ENCODE measurements at places on chromosomes 2 and 18.
A peak's percentile ranks its signal among the peaks of the same experiment; 100 is the strongest.

- no peak for DNase-seq
Observed at GRCh38 chr2:127451981-127452380, 33.8 kb downstream of the PROC start.

- no peak for DNase-seq
Observed at GRCh38 chr2:236816197-236817170, 246.9 kb downstream of the ACKR3 start.

- no peak for DNase-seq
Observed at GRCh38 chr2:118986738-118987137, 44.7 kb downstream of the MARCO start.

- DNase-seq: no peak
Observed at GRCh38 chr2:10834068-10834655, 21.6 kb upstream of the PDIA6 start.

GRCh38 chr2:207385903-207386302 is 143.9 kb upstream of the CREB1 start:
- no peak for DNase-seq

DNA sequence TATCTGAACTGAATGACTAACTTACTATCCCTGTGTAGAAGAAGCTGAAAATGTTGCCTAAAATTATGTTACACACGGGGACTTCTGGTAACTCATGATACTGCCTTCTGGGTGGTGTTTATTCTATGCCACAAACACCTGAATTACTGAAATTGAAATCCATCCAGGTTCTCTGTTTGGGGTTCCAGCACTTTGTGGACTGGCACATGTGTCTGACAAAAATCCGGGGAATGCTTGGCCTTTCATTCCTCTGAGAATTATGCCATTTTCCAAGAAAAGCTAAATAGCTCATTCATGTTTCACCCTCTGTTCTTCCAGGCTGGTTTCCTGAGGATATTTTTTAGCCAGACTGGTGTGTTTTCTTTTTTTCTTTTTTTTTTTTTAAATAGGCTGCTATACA is 59.5 kb upstream of the POU3F3 start:
- no peak for DNase-seq

GRCh38 chr2:211836409-211836808 is 702.2 kb downstream of the ERBB4 start:
- DNase-seq: no peak

- DNase-seq: no peak
Observed at GRCh38 chr2:205834796-205835195, 152.5 kb downstream of the NRP2 start.

DNA sequence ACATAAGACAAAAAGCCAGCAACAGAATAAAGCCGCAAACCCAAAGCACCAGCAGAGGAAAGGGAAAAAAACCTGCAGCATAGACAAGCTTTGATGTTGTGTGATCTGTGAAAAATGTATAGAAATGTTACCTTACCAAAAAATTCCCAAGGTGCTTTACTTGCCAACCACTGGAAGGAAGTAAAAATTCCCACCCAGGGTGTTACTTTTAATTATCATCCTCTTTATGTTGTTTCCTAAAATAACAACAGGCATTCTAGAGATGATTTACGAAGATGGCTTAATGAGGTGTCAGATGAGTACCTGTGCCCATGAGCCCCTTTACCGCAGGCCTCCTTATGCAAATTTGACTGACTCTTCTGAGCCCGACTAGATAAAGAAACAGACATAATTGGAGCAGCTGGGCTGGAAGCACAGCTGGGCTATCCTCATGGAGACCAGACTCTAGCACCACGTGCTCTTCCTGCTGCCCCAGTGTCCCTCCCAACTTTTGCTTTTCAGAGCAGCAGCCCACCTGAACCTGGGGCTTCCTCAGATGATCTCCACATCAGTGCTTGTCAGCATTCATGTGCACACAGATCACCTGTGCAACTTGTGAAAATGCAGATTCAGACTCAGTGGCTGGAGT is 41.5 kb downstream of the SRSF7 start:
- no peak for DNase-seq

GRCh38 chr18:39380186-39380725 is 1814.7 kb upstream of the CELF4 start:
- no peak for DNase-seq

DNA sequence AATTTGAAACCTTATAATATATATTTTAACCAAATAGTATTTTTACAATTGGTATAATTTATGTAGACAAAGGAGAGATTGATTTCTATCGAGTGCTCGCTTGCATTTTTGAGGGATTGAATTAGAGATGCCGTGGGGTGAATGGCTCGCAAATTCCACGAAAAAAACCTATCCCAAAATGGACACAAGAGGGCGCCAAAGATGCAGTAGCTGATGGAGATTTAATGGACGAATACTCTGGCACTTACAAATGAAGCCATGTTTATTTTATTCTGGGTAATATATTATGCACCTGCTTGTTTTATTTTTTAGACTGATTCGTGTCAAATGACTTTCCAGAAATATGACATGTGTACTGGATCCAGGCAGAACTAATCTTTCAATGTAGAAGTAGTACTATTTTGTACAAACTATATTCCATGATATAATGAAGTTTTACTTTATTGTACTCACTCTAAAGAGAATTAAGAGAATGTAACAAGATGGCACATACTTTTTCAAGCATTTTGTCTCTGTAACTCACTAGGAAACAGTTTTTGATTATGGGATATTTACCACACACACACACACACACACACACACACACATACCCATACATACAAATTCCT is 505.4 kb downstream of the PLCL1 start:
- DNase-seq: peak; percentile 10

DNA sequence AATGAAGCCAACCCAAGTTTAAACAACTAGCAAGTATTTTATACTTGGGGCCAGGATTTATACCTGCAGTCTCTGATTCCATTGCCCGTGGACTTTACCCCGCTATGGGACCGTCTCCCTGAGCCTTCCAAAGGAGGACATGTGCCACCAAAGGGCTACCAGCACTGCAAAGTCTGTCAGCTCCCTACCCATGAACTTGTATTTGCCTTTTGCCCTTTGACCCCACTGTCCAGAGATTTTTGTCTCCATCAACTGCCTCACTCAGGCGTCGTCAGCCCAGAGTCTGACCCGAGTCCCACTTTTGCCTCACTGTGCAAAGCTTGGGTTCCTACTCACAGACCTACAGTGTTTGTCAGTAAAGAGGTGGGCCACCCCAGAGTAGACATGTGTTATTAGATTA is 40.6 kb downstream of the B3GNT2 start:
- no peak for DNase-seq

- DNase-seq: no peak
Observed at GRCh38 chr18:31205273-31205672, 42.6 kb upstream of the DSC1 start.

DNA sequence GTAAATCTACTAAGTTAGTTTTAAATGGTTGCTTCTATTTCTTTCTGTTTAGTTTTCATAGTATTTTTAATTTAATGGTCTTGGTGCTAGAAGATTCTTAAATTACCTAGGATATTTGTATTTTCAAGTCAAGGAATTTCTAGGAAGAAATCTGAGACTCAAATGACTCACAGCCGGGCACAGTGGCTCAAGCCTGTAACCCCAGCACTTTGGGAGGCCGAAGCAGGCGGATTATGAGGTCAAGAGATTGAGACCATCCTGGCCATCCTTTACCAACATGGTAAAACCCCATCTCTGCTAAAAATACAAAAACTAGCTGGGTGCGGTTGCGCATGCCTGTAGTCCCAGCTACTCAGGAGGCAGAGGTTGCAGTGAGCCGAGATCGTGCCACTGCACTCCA is 95.5 kb downstream of the C2orf74 start:
- DNase-seq: no peak

GRCh38 chr2:107259408-107260195 is 373.6 kb upstream of the ST6GAL2 start:
- DNase-seq: no peak

DNA sequence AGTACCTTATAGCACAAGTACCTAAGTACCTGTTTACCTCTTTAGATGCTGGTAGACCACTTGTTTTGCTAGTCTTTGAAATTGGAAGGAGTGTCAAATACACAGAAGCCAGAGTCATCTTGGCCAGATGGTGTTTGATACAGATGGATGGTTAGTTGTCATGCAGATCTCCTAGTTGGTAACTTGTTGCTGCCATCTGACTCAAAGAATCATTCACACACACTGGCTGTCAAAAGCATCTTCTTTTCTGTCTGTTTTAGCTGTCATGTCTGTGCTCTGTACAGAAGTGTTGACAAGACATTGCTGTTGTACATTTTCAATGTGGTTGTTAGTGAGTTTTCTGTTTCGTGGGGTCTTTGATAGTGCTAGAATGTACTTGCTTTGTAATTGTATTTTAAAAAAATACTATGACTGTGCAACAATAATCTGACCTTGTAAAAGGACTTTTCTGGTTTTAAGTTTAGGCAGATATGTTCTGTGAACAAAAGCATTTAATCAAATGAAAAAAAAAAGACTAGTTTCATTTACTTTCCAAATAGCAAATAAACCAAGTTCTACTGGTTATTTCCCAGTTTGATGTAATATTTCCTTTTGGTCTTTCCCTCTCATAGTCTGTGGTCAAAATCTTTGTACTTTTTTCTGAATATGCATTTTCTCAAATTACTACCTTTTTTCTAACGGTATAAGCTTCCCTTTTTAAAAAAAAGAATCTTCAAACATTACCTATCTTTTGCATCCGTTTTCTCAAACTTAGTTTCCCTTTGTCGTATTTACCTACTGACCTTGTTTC is 39.9 kb downstream of the TANK start:
- DNase-seq: no peak

GRCh38 chr2:32058130-32058529 is 5.2 kb upstream of the SPAST start:
- no peak for DNase-seq

GRCh38 chr2:74851191-74851566 is 17.3 kb downstream of the HK2 start:
- no peak for DNase-seq

DNA sequence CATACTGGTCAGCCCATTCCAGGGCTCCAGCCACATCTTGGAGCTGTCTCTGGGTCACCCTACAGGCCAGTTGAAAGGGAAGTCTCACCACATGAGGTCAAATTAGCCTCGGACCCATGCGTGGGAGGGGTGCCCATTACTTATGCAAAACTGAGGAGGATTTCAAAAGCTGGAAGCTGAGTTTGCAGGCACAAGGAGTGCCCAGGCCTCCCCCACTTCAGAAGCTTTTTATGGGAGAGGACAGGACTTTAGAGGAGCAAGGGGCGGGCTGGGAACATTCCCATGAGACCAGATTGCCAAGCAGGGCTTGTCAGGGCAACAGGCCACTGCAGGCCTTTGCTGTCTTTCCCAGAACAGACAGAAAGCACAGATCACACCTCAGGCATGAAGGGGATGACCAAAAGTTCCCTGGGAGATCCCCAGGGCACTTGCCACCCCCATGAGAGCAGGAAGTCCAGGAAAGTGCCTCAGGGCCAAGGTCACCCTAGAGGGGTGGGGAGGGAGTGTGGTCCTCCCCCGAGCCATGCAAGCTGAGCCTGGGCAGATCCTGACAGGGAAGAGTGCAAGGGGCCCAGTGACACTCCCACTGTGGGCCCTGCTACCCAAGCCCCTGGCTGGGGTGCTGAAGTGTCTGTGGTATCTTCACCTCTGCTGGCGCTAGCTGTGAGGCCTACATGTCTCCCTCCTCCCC is 267.7 kb downstream of the BCL11A start:
- DNase-seq: no peak

DNA sequence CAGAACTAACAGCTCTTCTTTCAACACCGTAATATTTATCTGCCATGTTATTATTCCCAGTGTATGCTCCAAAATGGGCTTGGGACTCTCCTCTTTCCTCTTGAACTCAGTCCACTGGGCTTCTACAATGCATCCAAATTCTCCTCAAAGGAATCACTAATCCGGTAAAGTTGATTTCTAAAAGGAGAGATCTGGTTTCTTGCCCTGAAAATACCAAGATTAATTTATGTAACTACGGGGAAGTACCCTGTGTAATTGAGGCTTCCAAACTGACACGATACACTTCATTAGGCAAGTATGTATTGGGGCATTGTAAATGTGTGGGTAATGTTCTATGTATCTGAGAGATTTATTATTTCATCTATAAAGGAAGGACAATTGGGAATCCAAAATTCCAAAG is 5.7 kb downstream of the NCKAP5 start:
- no peak for DNase-seq

- no peak for DNase-seq
Observed at GRCh38 chr2:120396013-120396860, 50.3 kb downstream of the INHBB start.

DNA sequence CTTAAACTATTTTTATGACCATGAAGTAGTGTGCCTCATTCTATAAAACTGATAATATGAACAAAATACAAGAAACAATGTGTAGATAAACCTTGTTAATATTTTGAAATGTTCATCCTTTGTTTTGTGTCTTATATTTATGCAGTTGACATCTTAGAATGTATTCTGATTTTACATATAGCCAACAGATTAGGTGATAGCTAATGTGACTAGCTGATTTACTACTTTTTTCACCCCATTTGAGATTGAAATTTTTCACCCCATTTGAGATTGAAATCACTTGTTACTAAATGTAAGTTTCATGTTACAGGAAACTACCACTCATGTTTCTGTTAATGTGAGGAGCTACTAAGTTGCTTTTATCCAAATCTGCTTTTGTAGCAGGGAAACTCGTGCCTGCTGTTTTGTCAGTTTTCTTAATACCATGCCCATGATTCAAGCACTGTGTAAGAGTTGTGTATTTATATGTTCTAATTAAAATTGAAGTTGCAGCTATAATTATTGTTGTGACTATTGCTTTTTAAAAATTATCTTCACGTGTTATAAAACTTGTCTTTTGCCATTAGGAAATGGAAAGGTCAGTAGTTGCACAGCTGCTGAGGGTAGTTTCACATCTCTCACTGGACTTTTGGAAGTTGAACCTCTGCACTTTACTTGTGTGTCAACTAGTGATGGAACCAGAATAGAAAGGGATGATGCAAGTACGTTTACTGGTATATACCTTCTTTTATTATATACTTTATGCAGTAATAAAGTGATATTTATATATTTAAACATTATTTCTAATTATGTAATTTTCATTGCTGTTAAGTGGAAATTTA is 96.6 kb downstream of the BIRC6 start:
- DNase-seq: no peak

DNA sequence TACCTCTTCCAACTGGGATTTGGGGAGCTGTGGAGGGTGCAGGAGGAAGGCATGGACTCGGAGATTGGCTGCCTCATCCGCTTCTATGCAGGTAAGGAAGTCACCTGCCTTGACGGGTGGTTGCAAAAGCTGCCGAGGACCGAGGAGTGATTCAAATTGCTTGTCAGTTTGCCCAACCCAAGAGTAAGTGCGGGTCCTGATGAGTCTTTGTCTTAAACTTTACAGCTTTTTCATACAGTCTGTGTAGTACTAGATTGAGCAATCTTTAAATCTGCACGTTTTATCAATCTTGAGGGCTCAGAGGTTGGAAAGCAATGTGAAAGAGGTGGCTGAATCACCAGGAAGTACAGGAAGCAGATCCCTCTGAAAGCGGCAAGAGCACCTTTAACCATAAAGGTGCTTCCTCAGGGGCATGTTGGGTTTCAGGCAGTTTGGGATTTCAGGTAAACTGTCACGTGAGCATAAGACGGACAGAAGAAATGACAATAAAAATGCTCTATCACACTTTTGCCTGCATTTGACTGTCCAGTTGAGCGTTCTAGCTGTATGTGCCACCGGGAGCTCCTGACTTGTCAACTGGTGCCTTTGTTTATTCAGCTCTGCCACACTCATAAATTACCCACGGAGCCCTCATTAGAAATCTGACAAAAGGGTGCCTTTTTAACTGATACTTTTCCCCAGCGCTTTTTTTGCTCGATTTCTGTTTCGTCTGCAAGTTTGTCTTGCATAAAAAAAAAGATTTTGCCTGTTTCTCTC is 2.0 kb downstream of the PHLPP1 start:
- DNase-seq: no peak

- DNase-seq: no peak
Observed at GRCh38 chr2:68292108-68292710, 27.5 kb downstream of the CNRIP1 start.

GRCh38 chr2:64543008-64543697 is 19.0 kb downstream of the AFTPH start:
- DNase-seq: no peak

All from activated naive CD4-positive, alpha-beta T cell (primary cell).